ENCODE measurements at places on chromosomes 7 and 10. TPM values are rescaled to one million over a fixed set of nuclear protein-coding genes. Genes with fewer than 3 reads are reported as not detected.

The NEUROG3 gene
- not detected for total RNA-seq

The URGCP gene
- 24.5 TPM for total RNA-seq

The KIAA1549 gene
- total RNA-seq: 3.6 TPM

The MRLN gene
- total RNA-seq: not detected

The DKK1 gene
- 35.2 TPM for total RNA-seq

The RBP4 gene
- 1.0 TPM for total RNA-seq

The C10orf53 gene
- total RNA-seq: not detected

The ENO4 gene
- 0.16 TPM for total RNA-seq

The CDHR1 gene
- total RNA-seq: 0.50 TPM

The PRF1 gene
- total RNA-seq: not detected

The MAGI2 gene
- total RNA-seq: 3.5 TPM

The LEP gene
- total RNA-seq: not detected

The ZMIZ2 gene
- 13.1 TPM for total RNA-seq

The PON1 gene
- not detected for total RNA-seq

The VWDE gene
- total RNA-seq: 1.5 TPM

The TEX36 gene
- total RNA-seq: 0.27 TPM

The SMKR1 gene
- total RNA-seq: 3.6 TPM

The C10orf90 gene
- total RNA-seq: 22.0 TPM

The YWHAG gene
- 62.5 TPM for total RNA-seq

The PPP1R17 gene
- total RNA-seq: not detected

The MRPL32 gene
- total RNA-seq: 95.0 TPM

Data from A375 (cell line).